Thoracic aorta (tissue), 2 donors: ENCODE measurements at places on chromosomes 16 and 17.

- no peak for DNase-seq
These were observed 150.3 kb downstream of the ASIC2 start for GRCh38 chr17:33142705-33143299.

- no peak for DNase-seq
These were observed at the start of gene TUBB3 for GRCh38 chr16:89922884-89923639. TSS of gene TUBB3 (plus strand) at chr16:89923342. CDS start at chr16:89923402, 60 bp downstream.

DNA sequence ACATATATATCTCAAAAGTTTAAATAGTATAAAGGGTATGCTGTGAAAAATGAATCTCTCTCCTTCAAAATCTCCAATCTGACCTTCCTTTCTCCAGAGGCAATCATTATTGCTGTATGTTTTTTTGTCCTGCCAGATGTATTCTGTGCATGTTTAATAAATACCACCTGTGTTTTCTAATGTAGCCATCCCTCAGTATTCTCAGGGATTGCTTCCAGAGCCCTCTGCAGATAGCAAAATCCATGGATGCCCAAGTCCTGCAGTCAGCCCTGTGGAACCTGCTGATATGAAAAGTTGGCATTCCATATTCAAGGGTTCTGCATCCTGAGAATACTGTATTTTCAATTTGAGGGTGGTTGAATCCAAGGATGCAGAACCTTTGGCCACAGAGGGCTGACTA lies 42.9 kb downstream of the BPTF start:
- no peak for DNase-seq

GRCh38 chr16:77913738-77914253 lies 108.6 kb upstream of the CLEC3A start:
- DNase-seq, result no peak

GRCh38 chr17:43393944-43394482 lies 4.8 kb upstream of the ARL4D start:
- DNase-seq, result peak; percentile 92

DNA sequence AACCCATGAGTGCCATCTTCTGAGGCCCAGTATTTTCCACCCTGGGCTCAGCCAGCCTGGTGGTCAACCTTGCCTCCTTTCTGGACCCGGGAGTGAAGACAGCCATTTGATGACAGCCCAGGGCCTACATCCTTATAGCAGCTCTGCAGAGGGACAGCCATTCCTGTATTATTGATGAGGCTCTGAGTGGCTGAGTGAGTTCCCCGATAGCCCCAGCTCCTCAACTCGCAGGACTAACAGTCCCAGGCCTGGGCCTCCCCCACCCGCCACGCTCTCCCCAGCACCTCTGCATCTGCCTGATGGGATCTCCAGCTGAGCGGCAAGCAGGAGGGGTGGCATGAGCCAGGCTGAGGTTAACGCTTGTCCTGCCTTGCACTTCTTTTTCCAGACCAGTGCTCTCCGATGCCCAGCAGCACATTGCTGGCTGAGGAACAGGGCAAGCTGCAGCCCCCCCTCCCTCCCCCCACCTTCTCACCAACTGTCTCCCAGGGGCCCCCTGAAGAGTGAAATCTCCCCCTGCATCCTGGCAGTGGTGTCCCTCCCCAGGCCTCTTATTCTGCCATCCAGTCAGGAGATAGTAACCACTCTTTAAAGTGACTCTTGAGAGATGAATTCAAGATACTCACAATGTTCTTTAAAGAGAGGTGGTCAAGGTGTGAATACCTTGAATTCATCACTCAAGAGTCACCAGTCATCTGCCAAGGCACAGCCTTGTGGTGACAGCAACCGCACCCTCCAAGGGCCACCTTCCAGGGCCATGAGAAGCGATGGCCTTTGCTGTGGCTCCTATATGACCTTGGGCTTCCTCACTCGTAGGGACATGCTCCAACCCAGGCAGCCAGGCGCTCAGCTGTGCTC lies 23.5 kb downstream of the CACNG5 start:
- DNase-seq, result no peak

GRCh38 chr16:9286930-9287329 lies 195.5 kb downstream of the HAPSTR1 start:
- DNase-seq, result no peak

DNA sequence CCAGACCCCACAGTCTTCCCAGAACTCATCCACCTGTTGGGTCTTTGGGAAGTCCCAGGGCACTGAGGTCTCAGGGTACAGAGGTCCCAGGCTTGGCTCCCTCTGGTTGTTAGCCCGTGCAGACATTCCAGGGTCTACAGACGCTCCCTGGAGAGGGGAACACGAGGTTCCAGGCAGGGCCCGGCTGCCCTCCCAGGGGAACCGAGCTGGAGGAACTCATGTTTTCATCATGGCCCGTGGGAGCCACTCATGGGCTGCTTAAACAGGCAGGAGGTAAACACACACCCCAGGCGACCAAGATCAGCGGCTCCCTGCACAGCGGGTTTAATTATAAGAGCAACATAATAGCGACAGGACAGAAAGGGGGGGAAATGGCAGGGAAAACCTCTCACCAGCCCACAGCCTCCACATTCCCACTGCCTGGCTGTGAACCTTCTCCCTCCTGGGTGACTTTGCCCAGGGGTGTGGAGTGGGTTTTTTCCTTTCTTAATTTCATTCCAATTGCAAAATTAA lies 36.5 kb downstream of the TRARG1 start:
- peak; percentile 40 for DNase-seq

- DNase-seq, result no peak
These were observed 80.9 kb upstream of the GNG13 start for GRCh38 chr16:881219-882097.

GRCh38 chr16:66692341-66692740 lies 4.2 kb downstream of the CMTM4 start:
- DNase-seq, result no peak

DNA sequence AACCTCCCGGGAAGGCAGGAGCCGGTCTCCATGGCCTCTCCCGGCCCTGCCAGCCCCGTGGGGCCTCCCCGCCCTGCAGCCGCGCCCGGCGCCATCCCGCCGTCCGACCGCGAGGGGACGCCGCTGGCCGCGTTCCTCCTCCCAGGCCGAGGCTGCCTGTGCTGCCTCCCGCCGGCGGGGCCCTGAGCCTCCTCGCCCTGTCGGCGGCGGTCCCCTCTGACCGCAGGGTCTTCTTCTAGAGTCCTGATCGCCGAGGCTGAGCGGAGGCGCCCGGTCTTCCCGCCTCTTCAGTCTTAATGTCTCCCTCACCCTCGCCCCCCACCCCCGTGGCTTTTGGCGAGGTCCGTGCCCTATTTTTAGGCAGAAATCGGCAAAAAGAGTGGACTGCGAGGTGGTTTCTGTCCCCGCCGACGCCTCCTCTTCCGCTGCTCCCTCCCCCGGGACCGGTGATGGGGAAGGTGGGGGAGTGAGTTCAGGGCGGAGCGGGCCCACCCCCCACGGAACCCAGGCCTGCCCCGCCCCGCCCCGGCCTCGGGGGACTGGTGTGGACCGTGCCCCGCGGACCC lies 794 bp upstream of the CPNE7 start:
- DNase-seq, result no peak

- peak; percentile 96 for DNase-seq
These were observed 626 bp downstream of the SPAG7 start for GRCh38 chr17:4966844-4967538.

DNA sequence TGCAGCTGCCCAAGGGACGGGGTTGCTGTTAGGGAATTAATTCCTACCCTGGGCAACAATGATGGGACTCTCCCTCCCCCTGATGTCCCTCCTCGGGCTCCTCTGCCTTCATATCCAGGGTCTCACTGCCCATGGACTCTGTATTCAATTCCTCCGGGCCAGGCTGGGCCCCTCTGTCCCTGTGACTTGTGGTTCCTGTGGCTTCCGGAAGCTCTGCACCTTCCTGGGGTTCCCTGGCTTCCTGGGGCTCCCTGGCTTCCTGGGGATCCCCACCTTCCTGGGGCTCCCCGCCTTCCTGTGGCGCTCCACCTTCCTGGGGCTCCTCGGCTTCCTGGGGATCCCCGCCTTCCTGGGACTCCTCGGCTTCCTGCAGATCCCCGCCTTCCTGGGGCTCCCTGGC lies 35.2 kb downstream of the SRL start:
- DNase-seq, result no peak

GRCh38 chr17:77555741-77556291 lies 402.7 kb upstream of the TNRC6C start:
- no peak for DNase-seq

GRCh38 chr17:43570518-43570928 lies 24.4 kb upstream of the ETV4 start:
- DNase-seq, result no peak

DNA sequence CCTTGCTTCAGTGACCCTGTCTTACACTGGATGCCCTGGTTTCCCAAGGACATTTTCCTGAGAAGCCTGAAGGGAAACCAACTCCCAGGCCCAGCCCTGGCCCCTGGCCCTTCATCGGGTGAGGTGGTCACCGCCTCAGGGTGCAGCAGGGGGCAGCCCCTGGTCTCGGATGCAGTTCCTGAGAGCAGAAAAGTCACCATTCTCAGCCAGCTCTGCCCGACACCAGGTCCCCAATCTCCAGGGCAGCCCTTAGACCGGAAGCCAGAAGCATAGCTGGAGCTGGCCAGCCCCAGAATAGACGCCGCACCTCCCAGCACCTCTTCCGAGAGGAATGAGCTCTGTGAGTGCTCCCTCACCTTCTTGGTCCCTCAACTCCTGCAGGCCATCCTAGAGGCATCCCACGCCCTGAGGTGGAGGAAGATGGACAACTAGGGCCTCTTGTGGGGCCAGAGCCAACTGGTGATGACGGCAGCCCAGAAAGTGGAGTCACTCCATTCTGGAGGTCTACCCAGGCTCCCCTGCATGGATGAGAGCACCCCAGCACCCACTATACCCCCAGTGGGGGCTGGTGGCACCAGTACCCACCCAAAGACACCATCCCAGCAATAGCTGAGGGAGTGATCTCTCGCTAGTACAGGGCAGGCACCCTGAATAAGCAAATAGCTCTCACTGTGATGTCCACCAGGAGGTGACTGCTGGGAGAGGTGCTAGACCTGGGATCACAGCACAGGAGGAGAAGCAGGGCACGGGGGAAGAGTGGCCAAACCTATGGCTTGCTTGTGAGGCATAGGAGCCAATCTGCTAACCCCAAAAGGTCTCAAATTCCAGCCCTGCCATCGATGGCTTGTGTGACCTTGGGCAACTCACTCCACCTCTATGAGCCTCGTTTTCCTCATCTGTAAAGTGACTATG lies 56.2 kb downstream of the TK2 start:
- no peak for DNase-seq

DNA sequence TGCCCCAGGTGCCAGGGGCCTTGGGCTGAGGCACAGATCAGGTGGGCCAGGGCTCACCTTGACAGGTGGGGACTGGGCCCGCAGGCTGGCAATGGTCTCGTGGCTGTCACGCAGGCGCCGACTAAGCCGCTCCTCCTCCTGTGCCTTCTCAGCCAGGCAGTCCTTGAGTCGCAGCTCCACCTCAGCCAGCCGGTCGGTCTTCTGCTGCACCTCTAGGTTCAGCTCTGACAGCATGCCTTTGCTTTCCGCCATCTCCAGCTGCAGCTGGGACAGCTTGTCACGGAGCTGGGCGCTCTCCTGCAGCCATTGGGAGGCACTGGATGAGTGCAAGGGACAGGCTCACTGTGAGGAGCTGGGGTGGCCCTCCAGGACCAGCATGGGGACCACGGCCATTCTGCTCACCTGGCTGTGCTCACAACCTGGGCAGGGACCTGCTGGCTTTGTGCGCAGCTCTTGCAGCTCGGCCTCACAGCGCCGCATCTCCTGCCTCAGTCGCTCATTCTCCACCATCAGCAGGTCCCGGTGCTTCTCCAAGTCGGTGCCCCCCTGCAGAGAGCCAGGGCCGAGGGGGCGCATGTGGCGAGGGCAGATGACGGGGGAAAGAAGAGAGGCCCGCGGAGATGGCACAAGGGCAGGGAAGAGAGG lies 31.0 kb downstream of the KIFC3 start:
- no peak for DNase-seq

DNA sequence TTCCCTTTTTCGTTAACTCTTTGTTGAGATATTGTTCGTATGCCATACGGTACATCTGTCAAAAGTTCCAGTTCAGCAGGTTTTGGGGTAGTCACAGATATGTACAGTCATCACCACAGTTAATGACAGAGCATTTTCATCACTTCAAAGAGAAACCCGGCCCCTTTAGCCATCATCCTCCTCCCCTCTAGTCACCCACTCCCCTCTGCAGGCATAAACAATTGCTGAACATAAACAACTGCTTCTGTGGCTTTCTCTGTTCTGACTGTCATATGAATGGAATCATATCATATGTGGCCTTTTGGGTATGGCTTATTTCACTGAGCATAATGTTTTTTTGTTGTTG lies 59.3 kb downstream of the RNF213 start:
- no peak for DNase-seq

- DNase-seq, result no peak
These were observed 143.8 kb downstream of the IRX3 start for GRCh38 chr16:54142787-54143186.

DNA sequence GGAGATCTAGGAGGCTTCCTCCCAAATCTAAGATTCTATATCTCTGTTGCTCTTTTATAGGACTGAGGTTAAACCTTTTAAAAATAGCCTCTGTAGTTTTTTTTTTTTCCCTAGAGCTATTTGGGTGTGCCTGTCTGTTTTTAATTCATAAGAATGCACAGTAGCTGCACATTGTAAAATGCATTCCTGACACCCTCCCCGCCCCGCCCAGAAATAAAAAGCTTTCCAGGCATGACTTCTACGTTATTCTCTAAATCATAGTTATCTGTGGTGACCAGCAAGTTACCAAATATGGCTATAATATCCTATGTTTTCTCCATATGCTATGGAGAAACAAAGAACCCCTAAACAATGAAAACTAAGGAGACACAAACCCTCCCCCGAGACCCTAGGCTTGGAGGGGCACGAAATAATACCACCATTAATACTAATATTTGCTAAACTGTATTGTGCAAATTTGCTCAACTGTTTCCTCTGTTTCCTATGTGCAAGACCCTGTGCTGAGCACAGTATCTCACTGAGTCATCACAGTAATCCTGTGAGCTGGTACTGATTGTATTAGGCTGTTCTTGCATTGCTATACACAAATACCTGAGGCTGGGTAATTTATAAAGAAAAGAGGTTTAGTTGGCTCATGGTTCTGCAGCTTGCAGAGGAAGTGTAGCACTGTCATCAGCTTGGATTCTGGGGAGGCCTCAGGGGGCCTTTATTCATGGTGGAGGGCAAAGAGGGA lies 388.3 kb downstream of the CA10 start:
- DNase-seq, result no peak

GRCh38 chr16:2058872-2059271 lies 11.1 kb downstream of the TSC2 start:
- DNase-seq, result no peak

GRCh38 chr16:58026139-58026704 lies 668 bp downstream of the MMP15 start:
- DNase-seq, result no peak

DNA sequence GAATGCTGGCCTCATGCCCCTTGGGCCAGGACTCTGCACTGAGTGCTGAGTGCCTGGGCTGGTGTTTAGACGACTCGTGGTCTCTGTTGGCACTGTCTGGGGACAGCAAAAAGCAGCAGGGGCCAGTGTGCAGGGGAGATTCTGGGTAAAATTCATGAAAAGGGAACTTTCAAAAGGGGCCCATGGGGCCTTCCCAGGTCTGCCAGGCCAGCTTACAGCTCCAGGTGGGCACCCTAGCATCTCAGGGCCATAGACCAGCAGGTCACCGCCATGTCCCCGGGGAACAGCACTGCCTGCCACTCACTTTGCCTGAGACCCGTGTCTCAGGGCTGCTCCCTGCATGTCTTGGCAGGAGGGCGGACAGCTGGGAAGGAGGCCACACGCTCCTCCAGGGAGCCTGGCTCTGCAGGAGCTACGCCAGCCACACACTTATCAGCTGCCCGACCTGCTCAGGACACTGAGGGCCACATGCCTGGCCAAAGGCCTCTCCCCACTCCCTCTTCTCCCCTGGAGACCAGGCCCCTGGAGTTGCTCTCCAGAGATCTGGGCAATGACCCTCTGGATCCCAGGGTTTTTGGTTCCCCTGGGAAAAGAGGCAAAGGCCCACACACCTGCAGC lies 8.8 kb upstream of the FASN start:
- DNase-seq, result no peak

- DNase-seq, result no peak
These were observed 3.1 kb downstream of the TMEM204 start for GRCh38 chr16:1536601-1537000.
